Activated T-helper 1 cell treated with Interleukin-2 at 50 U/mL for 16 hours (primary cell): ENCODE measurements at places on chromosomes 3 and 15.

- DNase-seq: no peak
Observed at GRCh38 chr15:26212109-26212508, 349.0 kb upstream of the ATP10A start.

- DNase-seq: no peak
Observed at GRCh38 chr3:195102609-195103467, 168.1 kb downstream of the XXYLT1 start.

GRCh38 chr15:60423537-60423936 lies 25.8 kb upstream of the ANXA2 start:
- no peak for DNase-seq

GRCh38 chr3:31502803-31503221 lies 29.9 kb upstream of the STT3B start:
- no peak for DNase-seq

- no peak for DNase-seq
Observed at GRCh38 chr15:41848631-41849030, 10.0 kb downstream of the PLA2G4B start.

DNA sequence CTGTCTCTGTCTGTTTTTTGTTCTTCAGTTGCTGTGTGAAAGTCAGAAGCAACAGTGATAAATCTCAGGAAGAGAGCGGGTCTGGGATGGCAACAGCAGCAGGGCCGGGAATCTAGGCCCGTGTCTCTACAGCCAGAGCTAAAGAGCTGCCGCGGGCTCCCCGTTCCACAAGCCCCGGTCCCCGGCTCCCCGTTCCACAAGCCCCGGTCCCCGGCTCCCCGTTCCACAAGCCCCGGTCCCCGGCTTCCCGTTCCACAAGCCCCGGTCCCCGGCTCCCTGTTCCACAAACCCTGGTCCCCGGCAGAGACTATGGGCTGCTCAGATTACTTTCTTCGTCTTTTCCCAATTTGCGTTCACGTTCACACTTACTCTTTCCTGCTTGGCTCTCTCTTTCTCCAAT lies 19.5 kb downstream of the RCCD1 start:
- no peak for DNase-seq

DNA sequence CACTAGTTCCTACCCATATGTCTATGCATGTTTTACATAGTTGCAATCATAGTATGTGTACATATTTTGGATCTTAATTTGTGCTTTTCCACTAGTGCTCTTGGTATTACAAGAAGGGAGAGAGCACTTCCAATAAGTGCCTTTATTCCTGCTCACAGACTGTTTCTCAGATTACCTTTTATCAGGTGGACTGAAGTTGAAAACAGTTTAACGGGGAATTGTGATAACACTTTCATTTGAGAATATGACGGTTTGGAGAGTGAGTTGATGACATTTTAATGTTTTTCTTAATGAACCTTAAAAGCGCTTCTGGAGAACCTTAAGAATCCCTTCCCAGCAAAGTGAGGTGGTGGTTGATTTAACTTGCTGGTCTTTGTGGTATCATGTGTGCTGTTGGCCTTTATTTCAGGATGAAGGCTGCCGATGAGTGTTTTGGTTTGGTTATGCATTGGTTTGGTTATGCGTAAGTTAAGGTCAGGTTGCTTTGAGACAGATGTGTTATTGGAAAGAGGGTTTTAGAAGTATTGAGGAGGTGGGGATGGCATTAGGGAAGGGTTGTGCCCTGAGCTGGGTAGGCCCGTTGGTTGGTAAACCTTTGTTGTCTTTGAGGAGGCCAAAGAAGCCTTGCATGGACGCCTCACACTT lies 2.8 kb downstream of the EDEM1 start:
- DNase-seq: no peak

GRCh38 chr3:50450209-50450921 lies 53.1 kb downstream of the CACNA2D2 start:
- DNase-seq: peak; percentile 41

GRCh38 chr15:26807517-26808427 lies 34.9 kb upstream of the GABRB3 start:
- DNase-seq: no peak

GRCh38 chr3:168618827-168619470 lies 523.2 kb upstream of the GOLIM4 start:
- no peak for DNase-seq

- no peak for DNase-seq
Observed at GRCh38 chr15:27426805-27427204, 455.8 kb downstream of the GABRG3 start.
